Heart right ventricle (tissue), 16 donors: ENCODE measurements at places on chromosomes 3 and 15. TPM values are rescaled to one million over a fixed set of nuclear protein-coding genes. Genes with fewer than 3 reads are reported as not detected.

- no peak for DNase-seq
Observed at GRCh38 chr3:184620475-184621119, 59.0 kb downstream of the EPHB3 start.

- DNase-seq = no peak
Observed at GRCh38 chr3:161740421-161740820, 243.8 kb downstream of the OTOL1 start.

DNA sequence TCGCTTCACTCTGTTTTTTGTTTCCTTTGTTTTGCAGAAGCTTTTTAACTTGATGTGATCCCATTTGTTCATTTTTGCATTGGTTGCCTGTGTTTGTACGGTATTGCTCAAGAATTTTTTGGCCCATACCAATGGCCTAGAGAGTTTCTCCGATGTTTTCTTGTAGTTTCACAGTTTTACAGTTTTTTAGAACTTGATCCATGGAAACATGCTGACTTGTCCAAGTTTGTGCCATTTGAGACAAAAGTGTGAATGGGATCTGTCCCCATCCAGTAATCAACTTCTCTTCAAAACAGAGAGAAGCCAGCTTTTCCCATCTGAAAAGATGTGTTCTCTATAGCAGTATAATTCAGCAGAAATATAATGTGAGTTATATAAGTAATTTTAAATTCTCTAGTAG is 266.5 kb upstream of the LRTM1 start:
- DNase-seq = no peak

OSBPL10 gene
- total RNA-seq = 5.9 TPM

DNA sequence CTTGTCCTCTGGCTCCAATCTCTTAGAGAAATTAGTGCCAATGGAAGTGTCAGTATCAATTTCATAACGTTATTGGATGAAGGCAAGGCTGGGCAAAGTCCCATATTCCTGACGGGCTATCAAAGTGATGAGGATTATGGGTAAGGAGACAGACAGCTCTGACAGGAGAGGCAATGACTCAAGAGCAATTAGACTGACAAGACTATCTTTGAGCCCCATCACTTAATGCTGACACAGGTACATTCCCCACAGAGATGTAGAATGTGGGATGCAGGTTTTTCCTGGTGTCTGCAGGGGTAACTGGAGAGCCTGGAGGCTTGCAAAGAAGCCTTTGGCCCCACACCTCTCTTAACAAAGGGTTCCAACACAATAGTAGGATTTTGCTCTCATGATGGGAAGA is 208.3 kb downstream of the NTRK3 start:
- no peak for DNase-seq

TICRR gene
- total RNA-seq = not detected

- no peak for DNase-seq
Observed at GRCh38 chr3:165938986-165939540, 101.8 kb upstream of the BCHE start.

- DNase-seq = no peak
Observed at GRCh38 chr3:118966700-118967099, 67.9 kb downstream of the IGSF11 start.

GRCh38 chr3:108073764-108074431 is 16.9 kb downstream of the CD47 start:
- no peak for DNase-seq

- DNase-seq = no peak
Observed at GRCh38 chr15:85028416-85028815, 46.8 kb downstream of the PDE8A start.

GRCh38 chr3:115655761-115656282 is 32.5 kb downstream of the GAP43 start:
- no peak for DNase-seq

- no peak for DNase-seq
Observed at GRCh38 chr3:110773413-110773954, 298.1 kb upstream of the NECTIN3 start.

CYP8B1 gene
- total RNA-seq = not detected

POTEB2 gene
- total RNA-seq = not detected
